Activated naive CD8-positive, alpha-beta T cell treated with anti-CD3 and anti-CD28 coated beads, Interleukin-2, amount 10 ng/mL, durations not matched to agents 7 days and 5 days (primary cell): ENCODE measurements at places on chromosomes 5 and 9. TPM values are rescaled to one million over a fixed set of nuclear protein-coding genes. Genes with fewer than 3 reads are reported as not detected.

DNA sequence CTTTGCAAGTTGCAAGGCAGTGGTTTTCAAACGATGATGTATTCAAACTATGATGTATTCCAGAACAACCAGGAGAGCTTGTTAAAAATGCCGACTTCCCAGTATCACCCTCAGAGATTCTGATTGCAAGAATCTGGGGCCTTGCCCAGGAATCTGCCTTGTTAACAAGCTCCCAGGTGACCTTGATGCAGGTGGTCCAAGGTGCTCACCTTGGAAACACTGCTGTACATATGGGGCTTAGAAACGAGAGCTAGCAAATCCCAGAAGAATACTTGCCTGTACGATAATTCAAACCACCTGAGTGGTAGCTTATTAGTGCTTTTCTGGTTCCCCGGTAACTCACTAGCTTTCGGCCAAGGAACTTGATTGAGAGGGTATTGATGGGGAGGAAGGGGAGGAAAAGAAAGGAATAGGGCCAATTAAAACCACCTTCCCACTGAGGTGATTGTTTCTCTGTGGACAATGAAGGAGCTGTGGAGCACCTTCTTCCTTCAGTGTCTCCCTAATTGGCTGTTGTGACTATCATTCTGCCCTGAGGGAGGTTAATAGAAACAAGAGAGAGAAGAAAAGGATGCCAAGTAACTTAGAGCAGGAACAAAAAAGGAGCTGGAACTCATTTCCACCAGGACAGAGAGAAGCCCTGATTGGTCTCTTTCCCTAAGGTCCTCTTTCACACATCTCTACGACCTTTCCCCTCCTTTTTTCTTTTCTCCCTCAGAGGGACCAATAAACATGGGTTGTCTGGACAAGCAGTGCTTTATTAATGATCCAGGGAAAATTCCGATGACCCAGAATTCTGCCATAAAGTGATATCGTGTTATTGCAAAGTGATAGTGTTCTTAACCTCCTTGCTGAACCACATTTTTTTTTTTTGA lies 218.8 kb downstream of the TMEM167A start:
- DNase-seq, result no peak
- no peak overlapping the region for H3K27ac ChIP-seq
- H3K4me1 ChIP-seq, result no peaks in the 10 kb centered on the region
- H3K4me3 ChIP-seq, result no peak overlapping the region
- H3K36me3 ChIP-seq, result no peaks in the 10 kb centered on the region
- peaks cover 2% of the 10 kb centered on the region for H3K27me3 ChIP-seq

GRCh38 chr5:2891781-2892180 lies 140.3 kb upstream of the IRX2 start:
- H3K4me3 ChIP-seq, result no peak overlapping the region
- no peaks in the 10 kb centered on the region for H3K27me3 ChIP-seq
- peaks cover 2% of the 10 kb centered on the region for H3K36me3 ChIP-seq
- H3K27ac ChIP-seq, result no peak overlapping the region

GRCh38 chr9:81529556-81530193 lies 159.7 kb downstream of the TLE1 start:
- no peak overlapping the region for H3K4me3 ChIP-seq
- H3K27ac ChIP-seq, result no peak overlapping the region
- H3K36me3 ChIP-seq, result no peaks in the 10 kb centered on the region
- no peak for DNase-seq
- H3K4me1 ChIP-seq, result no peaks in the 10 kb centered on the region

GRCh38 chr5:16427587-16427986 lies 38.0 kb downstream of the ZNF622 start:
- no peak overlapping the region for H3K27ac ChIP-seq
- no peak for DNase-seq
- no peak overlapping the region for H3K4me3 ChIP-seq
- no peaks in the 10 kb centered on the region for H3K36me3 ChIP-seq

DNA sequence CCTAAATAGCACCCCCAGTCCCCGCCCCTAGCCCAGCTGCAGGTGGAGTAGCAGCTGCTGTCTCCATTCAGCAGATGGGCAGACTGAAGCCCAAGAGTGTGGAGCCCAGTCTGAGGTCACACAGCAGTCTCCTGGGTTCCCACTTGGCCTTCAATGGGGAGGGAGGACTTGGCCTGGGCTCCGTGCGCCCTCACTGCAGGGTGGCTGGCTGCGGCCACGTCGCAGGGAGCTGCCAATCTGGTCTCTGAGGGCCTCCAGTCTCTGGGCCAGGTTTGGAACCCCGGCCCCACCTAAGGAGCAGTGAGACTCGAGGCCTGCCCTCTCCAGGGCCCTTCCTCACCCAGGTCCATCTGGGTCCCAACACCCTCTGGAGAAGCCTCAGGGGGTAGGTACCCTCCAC lies 7.4 kb downstream of the KIF12 start:
- no peak for DNase-seq
- peaks cover 9% of the 10 kb centered on the region for H3K27me3 ChIP-seq
- no peaks in the 10 kb centered on the region for H3K4me1 ChIP-seq
- no peak overlapping the region for H3K4me3 ChIP-seq

- H3K4me1 ChIP-seq, result no peaks in the 10 kb centered on the region
- no peak for DNase-seq
- H3K27me3 ChIP-seq, result no peaks in the 10 kb centered on the region
- H3K27ac ChIP-seq, result no peak overlapping the region
- no peaks in the 10 kb centered on the region for H3K36me3 ChIP-seq
Observed at GRCh38 chr9:1331546-1332038, 281.4 kb downstream of the DMRT2 start.

- no peak overlapping the region for H3K4me3 ChIP-seq
- DNase-seq, result no peak
- peak overlapping the region; percentile 72 for H3K27ac ChIP-seq
- H3K36me3 ChIP-seq, result peaks cover 50% of the 10 kb centered on the region
- H3K27me3 ChIP-seq, result no peaks in the 10 kb centered on the region
- peaks cover 15% of the 10 kb centered on the region for H3K4me1 ChIP-seq
Observed at GRCh38 chr9:20280330-20280729, 342.0 kb downstream of the MLLT3 start.

- H3K27me3 ChIP-seq, result peaks cover 22% of the 10 kb centered on the region
- H3K27ac ChIP-seq, result no peak overlapping the region
- no peaks in the 10 kb centered on the region for H3K36me3 ChIP-seq
- no peaks in the 10 kb centered on the region for H3K4me1 ChIP-seq
- DNase-seq, result no peak
- no peak overlapping the region for H3K4me3 ChIP-seq
Observed at GRCh38 chr5:39533749-39534148, 109.0 kb upstream of the DAB2 start.

DNA sequence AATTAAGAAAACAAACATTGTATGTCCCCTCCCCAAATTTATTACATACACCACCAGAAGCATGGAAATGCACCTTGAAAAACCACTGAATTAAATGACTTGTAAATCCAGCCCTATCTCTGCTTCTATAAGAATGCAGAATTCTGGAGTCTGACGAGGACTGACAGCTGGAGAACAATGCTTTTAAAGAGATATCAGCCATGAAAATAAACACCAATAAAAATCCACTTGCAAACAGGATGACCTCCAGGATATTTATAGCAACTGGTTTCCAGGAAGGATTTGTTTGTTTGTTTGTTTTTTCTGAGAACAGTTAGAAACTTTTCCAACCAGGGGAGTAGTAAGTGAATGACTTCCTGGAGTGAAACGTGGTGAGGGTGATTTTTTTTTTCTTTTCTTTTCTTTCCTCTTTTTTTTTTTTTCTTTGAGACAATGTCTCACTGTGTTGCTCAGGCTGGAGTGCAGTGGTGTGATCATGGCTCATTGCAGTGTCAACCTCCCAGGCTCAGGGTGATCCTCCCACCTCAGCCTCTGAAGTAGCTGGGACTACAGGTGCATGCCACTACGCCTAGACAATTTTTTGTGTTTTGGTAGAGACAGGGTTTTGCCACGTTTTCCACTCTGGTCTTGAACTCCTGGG lies 38.7 kb upstream of the SLC36A1 start:
- H3K4me3 ChIP-seq, result no peak overlapping the region
- DNase-seq, result no peak
- H3K36me3 ChIP-seq, result no peaks in the 10 kb centered on the region
- H3K4me1 ChIP-seq, result no peaks in the 10 kb centered on the region

- H3K4me3 ChIP-seq, result peak overlapping the region; percentile 54
- H3K27me3 ChIP-seq, result peaks cover 32% of the 10 kb centered on the region
- no peak overlapping the region for H3K27ac ChIP-seq
- H3K4me1 ChIP-seq, result peaks cover 4% of the 10 kb centered on the region
Observed at GRCh38 chr9:131095666-131096268, 564 bp upstream of the AIF1L start.

GRCh38 chr5:156934450-156935211 lies 28.4 kb downstream of the TIMD4 start:
- peaks cover 61% of the 10 kb centered on the region for H3K4me1 ChIP-seq
- H3K4me3 ChIP-seq, result no peak overlapping the region
- peaks cover 37% of the 10 kb centered on the region for H3K36me3 ChIP-seq

The OR1Q1 gene
- not detected for total RNA-seq

The IFNB1 gene
- 0.61 TPM for total RNA-seq

The GTF3C4 gene
- 11.7 TPM for total RNA-seq

DNA sequence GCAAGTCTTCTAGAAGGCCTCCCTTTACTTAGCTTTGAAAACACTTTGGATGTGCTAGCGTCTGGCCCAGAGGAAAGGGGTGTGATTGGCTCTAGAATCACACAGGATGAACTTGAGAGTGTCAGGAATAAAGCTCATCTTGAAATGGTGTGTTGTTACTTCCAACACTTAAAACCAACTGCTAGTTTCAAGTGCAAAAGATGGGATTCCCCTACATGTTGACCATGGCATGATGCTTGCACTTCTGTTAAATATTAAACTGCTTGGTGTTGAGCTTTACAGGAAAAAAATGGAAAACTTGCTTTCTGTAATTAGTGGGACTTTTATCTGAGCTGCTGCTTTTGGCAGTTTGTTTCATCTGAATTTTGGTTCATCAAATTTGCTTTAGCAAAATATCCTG lies 261.1 kb downstream of the MED10 start:
- no peaks in the 10 kb centered on the region for H3K27me3 ChIP-seq
- no peaks in the 10 kb centered on the region for H3K4me1 ChIP-seq
- no peak for DNase-seq
- no peak overlapping the region for H3K4me3 ChIP-seq
- H3K36me3 ChIP-seq, result no peaks in the 10 kb centered on the region
- no peak overlapping the region for H3K27ac ChIP-seq

- no peak overlapping the region for H3K27ac ChIP-seq
- H3K4me3 ChIP-seq, result no peak overlapping the region
- H3K4me1 ChIP-seq, result no peaks in the 10 kb centered on the region
- no peaks in the 10 kb centered on the region for H3K27me3 ChIP-seq
- DNase-seq, result no peak
Observed at GRCh38 chr5:19547640-19548039, 440.4 kb downstream of the CDH18 start.

- no peak for DNase-seq
- peaks cover 5% of the 10 kb centered on the region for H3K27me3 ChIP-seq
- peaks cover 13% of the 10 kb centered on the region for H3K36me3 ChIP-seq
- no peak overlapping the region for H3K4me3 ChIP-seq
Observed at GRCh38 chr5:76174101-76174500, 90.9 kb downstream of the SV2C start.

- H3K4me3 ChIP-seq, result no peak overlapping the region
- H3K27ac ChIP-seq, result no peak overlapping the region
- H3K4me1 ChIP-seq, result peaks cover 27% of the 10 kb centered on the region
- peaks cover 8% of the 10 kb centered on the region for H3K27me3 ChIP-seq
- no peaks in the 10 kb centered on the region for H3K36me3 ChIP-seq
- DNase-seq, result no peak
Observed at GRCh38 chr9:21554813-21555212, 72.7 kb upstream of the IFNE start.

The KIF12 gene
- total RNA-seq, result not detected

DNA sequence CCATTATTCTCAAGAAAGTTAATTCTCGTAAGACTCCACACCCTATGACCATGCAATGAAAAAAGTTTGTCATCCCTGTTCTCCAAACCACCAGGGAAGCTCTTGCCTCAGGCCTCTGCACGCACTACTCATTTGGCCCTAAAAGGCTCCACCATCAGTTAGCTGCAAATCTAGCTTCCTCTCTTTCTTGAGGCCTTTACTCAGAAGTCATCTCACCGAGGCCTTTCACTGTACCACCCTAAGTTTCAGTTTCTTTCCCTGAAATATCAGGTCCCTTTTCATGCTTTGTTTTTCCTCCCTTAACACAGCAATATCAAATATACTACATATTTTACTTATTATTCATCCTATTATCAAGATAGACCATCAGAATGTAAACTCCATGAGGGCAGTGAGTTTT lies 39.1 kb downstream of the OXCT1 start:
- no peak overlapping the region for H3K4me3 ChIP-seq
- no peaks in the 10 kb centered on the region for H3K27me3 ChIP-seq
- DNase-seq, result no peak
- H3K4me1 ChIP-seq, result peaks cover 14% of the 10 kb centered on the region
- H3K36me3 ChIP-seq, result peaks cover 58% of the 10 kb centered on the region

DNA sequence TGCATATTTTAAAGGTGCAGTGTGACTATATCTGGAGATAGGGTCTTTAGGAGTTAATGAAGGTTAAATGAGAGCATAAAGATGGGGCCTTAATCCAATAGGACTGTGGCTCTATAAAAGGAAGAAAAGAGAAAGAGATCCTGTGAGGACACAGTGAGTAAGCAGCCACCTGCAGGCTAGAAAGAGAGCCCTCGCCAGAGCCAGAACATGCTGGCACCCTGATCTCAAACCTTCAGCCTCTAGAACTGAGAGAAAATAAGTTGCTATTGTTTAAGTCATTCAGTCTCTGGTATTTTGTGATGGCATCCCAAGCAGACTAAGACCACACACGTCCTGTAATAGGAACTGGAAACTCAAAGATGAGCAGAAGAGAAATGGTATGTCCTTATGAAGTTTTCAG lies 41.0 kb downstream of the RNF180 start:
- H3K36me3 ChIP-seq, result no peaks in the 10 kb centered on the region
- no peaks in the 10 kb centered on the region for H3K4me1 ChIP-seq
- H3K27me3 ChIP-seq, result no peaks in the 10 kb centered on the region
- no peak for DNase-seq
- no peak overlapping the region for H3K27ac ChIP-seq
- no peak overlapping the region for H3K4me3 ChIP-seq

DNA sequence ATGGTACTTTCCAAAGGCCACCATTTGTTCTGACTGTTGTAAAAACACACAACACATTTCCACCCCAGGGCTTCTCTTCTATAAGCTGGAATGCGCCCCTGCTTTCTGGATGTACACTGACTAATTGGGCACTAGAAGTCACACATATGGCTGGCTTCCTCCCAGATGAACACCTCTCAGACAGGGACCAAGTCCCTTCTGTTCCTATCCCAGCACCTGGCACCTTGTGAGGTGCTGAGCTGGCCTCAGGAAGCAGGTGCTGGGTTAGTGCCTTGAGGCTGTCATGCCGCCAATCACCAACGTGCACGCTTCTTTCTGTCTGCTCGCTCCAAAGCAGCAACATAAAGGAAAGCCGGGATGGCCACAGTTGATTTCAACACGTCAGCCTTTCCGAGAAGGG lies 93.2 kb downstream of the FSTL4 start:
- no peaks in the 10 kb centered on the region for H3K4me1 ChIP-seq
- DNase-seq, result no peak
- H3K4me3 ChIP-seq, result no peak overlapping the region
- H3K27me3 ChIP-seq, result peaks cover 36% of the 10 kb centered on the region
- no peaks in the 10 kb centered on the region for H3K36me3 ChIP-seq

DNA sequence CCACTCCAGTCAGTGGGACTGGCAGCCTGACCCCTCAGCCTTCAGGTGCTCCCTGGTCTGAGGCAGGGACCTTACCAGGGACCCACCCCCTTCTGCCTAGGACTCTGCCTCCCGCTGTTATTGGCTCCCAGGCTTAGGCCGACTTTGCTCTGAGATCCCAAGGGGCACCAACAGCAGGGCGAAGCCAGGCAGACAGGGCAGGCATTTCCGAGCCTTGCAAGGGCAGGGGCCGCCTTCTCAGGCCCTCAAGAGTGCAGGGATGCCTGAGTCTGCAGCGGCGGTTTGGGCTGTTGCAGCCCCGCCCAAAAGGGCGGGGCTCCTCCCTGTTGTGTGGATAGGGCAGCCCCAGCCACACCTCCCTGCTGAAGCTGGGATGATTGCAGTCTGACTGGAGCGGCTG lies 644.6 kb downstream of the PRR16 start:
- DNase-seq, result no peak
- H3K36me3 ChIP-seq, result no peaks in the 10 kb centered on the region
- no peak overlapping the region for H3K27ac ChIP-seq

The HABP4 gene
- total RNA-seq, result 11.8 TPM

The POMT1 gene
- 51.4 TPM for total RNA-seq
